ENCODE measurements at places on chromosomes 1 and 21.

- DNase-seq: no peak
These were observed 199.3 kb upstream of the TMEM51 start for GRCh38 chr1:14954210-14954609.

DNA sequence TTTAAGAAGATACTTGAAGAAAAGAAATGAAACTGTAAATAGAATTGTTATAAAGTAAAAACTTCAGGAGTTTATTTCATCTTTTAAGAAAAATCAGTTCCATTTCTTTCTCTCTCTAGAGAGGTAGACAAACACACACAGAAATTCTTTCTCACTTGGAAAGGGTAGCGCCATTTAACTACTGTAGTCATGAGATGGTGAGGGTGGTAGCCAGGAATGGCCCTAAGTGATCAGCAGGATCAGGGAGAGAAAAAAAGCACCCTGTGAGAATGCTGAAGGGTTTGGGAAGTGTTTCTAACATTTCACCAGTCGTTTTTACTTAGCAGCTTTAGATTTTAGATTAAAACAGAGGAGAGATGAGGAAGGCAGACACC lies 205.7 kb upstream of the RUNX1 start:
- no peak for DNase-seq

DNA sequence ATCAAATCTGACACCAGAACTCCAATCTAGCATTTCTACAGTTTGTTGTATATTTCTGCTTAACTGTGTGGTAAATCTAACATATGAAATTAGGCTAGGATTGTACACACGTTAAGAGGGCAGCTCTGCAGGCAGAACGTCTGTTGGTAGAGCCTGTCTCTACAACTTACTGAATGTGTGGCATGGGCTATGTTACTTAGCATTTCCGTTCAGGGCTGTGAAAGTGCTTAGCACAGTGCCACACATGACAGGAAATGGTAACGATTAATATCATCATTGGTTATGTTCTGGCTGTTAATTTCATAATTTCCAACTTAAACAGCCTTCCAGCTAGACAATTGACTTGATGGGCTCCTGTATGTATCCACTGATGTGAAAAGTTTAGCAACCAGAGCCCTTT lies 9.6 kb upstream of the C8B start:
- DNase-seq: no peak

- no peak for DNase-seq
These were observed 105.0 kb downstream of the KIAA0319L start for GRCh38 chr1:35452106-35452774.

DNA sequence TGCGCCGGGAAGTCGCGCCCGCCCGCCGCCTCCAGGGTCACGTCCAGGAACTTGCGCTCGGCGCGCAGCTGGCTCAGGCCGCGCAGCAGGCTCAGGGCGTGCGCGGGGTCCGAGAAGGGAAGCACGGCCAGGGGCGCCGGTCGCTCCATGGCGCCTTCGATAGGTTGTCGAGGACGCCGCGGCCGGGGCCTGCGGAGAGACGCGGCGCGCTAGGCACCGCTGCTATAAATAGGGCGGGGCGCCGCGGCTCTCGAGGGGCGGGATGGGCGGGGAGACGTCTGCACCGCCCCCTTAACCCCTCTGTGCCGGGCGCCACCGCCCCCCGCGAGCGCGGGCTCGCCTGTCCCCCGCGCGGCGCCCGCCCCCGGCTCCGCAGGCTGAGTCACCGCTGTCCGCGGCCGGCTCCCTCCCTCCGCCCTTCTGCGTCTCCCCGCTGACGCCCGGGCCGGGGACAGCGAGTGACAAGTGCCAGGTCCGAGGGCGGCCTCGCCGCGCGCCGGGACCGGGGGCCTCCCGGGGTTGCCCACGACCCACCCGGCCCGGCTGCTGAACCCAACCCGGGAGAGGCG lies at the start of gene KLHL21:
Gene KLHL21, minus strand, starts transcription at position 201 of the 569 bp plus-strand sequence. Its CDS starts 52 bp downstream, at position 149.
- peak; percentile 95 for DNase-seq

GRCh38 chr1:231493421-231494185 lies 34.9 kb upstream of the TSNAX start:
- no peak for DNase-seq
